ENCODE measurements at places on chromosomes 12 and 14. TPM values are rescaled to one million over a fixed set of nuclear protein-coding genes. Genes with fewer than 3 reads are reported as not detected.

TGM1 gene
- 6.2 TPM for total RNA-seq

DCD gene
- not detected for total RNA-seq

ETFRF1 gene
- 49.3 TPM for total RNA-seq

ACOT2 gene
- 22.7 TPM for total RNA-seq

CCDC198 gene
- not detected for total RNA-seq

RIPK3 gene
- 4.4 TPM for total RNA-seq

WIF1 gene
- total RNA-seq, result 284 TPM

KCNA5 gene
- 24.7 TPM for total RNA-seq

TMEM119 gene
- 51.7 TPM for total RNA-seq

ESRRB gene
- total RNA-seq, result 4.3 TPM

FGF23 gene
- 0.27 TPM for total RNA-seq

GABARAPL1 gene
- total RNA-seq, result 84.7 TPM

Measured in camera-type eye (tissue), 1 donor.